ENCODE measurements at places on chromosomes 7 and 10. TPM values are rescaled to one million over a fixed set of nuclear protein-coding genes. Genes with fewer than 3 reads are reported as not detected.

The BTRC gene
- total RNA-seq, result 29.3 TPM

The PDZD7 gene
- total RNA-seq, result 1.8 TPM

- no peak for DNase-seq
- H3K4me3 ChIP-seq, result no peak overlapping the region
- no peaks in the 10 kb centered on the region for H3K4me1 ChIP-seq
- no peaks in the 10 kb centered on the region for H3K36me3 ChIP-seq
- no peaks in the 10 kb centered on the region for H3K27me3 ChIP-seq
These were observed 254.8 kb upstream of the LRRTM3 start for GRCh38 chr10:66671064-66671463.

- H3K27me3 ChIP-seq, result peaks cover 12% of the 10 kb centered on the region
- H3K27ac ChIP-seq, result no peak overlapping the region
- no peak for DNase-seq
- no peak overlapping the region for H3K4me3 ChIP-seq
- H3K36me3 ChIP-seq, result no peaks in the 10 kb centered on the region
These were observed 8.9 kb downstream of the SFTPD start for GRCh38 chr10:79939969-79940368.

GRCh38 chr7:116692401-116693308 is 20.7 kb downstream of the MET start:
- peak overlapping the region; percentile 26 for H3K4me3 ChIP-seq
- DNase-seq, result no peak
- no peaks in the 10 kb centered on the region for H3K27me3 ChIP-seq
- H3K36me3 ChIP-seq, result peaks cover 5% of the 10 kb centered on the region
- H3K4me1 ChIP-seq, result peaks cover 54% of the 10 kb centered on the region
- H3K27ac ChIP-seq, result peak overlapping the region; percentile 92

The ARMC3 gene
- not detected for total RNA-seq

DNA sequence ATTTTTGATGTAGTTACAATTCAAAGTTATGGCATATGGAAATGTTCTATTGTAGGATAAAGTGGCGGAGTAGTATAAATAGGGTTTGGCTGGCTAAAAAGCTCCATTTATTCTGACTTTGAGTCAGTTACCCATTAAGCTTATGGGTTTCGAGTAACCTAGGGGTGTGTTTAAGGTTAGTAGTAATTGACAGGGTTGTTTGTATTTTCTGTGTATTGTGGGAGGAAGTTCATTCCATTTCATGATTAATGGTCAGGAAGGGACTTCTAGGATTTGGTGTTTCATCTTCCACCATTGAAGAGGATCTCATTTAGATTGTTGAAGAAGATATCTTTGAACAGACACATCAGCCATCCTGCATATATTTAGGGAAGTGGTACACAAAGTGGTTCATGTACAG is 75.0 kb downstream of the BICC1 start:
- peaks cover 3% of the 10 kb centered on the region for H3K36me3 ChIP-seq
- DNase-seq, result no peak
- no peak overlapping the region for H3K4me3 ChIP-seq
- H3K4me1 ChIP-seq, result peaks cover 41% of the 10 kb centered on the region

DNA sequence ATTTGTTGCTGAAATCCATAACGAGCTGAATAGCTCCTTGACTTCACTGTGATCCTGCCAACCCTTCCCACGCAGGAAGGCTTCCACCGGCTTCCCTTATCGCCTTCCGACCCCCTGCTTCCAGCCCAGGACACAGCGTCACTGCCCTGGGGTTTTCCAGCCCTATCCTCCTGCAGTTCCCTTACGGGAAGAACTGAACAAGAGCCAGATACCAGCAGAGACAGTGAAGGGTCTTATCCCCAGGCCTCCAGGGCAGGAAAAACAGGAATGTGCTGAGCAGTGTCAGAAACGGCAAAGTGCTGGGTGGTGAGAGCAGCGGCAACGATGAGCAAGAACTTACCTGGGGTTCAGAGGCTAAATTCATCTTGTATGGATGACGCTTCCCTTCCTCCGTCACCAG is 22.4 kb downstream of the PDLIM1 start:
- peaks cover 44% of the 10 kb centered on the region for H3K4me1 ChIP-seq
- no peaks in the 10 kb centered on the region for H3K27me3 ChIP-seq
- peaks cover 20% of the 10 kb centered on the region for H3K36me3 ChIP-seq
- no peak for DNase-seq
- peak overlapping the region; percentile 96 for H3K27ac ChIP-seq
- peak overlapping the region; percentile 34 for H3K4me3 ChIP-seq

The ADAM8 gene
- total RNA-seq, result 2.3 TPM

GRCh38 chr7:150453181-150453580 is 2.8 kb downstream of the GIMAP8 start:
- peaks cover 28% of the 10 kb centered on the region for H3K27me3 ChIP-seq
- H3K4me3 ChIP-seq, result no peak overlapping the region
- no peak for DNase-seq

Measured in chondrocyte (in vitro differentiated cells).